HT-29 (cell line): ENCODE measurements at places on chromosomes 2 and 18.

DNA sequence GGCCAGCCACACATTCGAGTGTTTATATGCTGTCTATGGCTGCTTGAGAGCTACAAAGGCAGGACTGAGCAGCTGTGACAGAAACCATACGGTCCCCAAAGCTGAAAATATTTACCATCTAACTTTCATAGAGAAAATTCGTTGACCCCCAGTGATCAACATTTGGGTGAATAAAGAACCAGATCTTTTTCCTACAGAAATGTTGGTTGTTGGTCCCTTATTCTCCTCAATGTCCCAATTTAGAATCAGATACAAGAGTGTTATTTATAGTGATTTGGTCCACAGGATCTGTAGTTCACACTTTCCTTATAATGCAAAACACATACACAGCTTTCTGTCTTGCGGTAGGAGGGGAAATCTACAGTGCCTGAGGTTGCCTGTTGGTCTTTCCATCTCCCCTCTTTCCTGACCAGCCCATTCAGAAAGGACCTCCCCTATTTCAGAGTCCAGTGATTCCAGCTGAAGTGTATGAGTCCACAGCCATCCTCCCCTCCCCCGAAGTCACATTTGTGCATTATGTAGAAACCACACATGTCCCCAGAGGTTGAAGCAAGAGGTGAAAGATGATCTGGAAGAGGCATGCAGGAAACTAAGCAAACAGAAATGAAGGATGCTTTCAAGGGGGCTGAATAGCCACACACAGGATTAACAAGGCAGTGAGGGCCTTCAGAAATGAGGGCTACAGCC is 61.9 kb downstream of the SPRED2 start:
- DNase-seq: no peak

DNA sequence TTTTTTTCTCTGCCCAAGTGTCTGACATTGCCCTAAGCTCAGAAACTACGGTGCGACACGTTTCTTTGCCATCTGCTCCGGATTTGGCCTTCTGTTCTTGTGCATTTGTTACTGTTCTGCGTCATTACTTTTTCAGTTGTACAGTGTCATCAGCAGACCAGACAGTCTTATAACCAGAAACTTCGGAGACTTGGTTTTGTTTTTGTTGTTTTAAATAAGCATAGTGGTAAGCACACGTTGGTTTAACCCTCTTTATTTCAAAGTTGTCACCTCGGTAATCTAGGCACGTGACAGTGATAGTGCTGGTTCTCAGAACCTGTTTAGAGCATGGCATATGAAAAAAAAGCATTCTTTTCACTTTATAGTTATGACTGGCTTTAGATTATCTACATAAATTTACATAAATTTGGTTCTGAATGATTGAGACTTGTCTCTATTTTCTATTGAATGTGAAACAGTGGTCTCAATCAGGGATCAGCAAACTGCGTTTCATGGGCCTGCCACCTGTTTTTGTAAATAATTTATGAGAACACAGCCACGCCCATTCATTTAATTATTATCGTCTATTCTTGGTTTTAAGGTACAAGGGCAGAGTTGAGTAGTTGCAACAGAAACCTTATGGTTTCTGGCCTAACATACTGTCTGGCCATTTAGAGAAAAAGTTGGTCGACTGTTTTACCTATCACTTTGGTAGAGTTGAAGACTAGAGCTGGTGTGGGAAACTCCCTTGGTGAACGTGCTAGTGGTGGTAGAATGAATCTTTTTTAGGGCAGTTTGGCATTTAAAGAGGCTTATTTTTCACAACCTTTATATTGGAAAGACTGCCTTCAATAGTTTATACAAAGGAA is 106.5 kb downstream of the ZNF532 start:
- no peak for DNase-seq

DNA sequence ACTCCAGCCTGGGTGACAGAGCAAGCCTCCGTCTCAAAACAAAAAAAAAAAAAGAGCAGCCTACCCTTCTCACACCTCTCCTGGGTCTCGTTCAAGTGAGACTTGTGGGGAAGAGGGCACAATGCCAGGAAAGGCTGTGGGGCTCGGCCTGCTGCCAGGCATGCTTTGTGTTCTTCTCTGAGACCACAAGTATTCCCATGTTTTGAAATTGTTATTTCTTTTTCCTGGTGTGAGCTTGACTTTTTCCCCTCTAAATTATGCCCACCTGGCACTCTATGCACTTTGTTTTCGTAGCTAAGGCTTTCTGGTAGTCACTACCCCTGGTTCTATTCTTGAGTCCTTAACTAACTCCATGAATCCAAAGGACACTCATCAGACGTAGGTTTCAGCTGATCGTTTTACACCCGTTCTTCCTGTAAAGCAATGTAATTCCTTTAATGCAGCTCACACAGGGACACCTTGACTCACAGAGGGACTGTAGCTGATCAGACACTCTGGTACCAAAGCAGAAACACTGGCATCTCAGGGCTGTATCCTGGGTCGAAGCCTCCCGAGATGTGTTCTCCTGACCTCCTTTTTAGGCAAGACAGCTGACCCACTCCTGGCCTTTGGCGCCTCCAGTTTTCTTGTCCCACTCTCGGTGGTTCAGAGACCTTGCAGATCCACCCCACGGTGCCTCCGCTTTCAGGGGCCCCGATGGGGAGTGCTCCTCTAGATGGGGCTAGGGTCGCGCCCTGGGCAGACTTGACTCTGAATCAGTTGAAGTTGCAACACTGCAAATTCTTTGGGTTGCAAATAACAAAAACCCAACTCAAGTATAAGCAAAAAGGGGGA is 193.3 kb upstream of the AGAP1 start:
- DNase-seq: no peak

DNA sequence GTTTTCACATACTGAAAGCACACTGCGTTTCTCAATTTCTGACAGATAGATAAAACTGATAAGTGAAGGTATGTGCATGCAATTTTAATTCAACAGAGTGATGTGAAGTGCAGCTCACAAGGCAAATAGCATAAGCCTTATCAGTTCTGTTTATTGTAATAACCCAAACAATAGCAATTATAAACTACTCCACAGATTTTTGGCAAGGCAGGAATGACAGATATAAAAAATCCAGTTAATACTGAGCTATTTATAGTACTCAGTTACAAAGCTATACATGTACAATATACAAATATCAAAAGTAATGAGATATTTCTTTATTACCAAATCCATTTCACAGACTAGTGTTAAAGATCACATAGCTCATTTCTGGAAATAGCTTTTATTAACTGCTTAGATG is 210.9 kb upstream of the KLHL14 start:
- no peak for DNase-seq

DNA sequence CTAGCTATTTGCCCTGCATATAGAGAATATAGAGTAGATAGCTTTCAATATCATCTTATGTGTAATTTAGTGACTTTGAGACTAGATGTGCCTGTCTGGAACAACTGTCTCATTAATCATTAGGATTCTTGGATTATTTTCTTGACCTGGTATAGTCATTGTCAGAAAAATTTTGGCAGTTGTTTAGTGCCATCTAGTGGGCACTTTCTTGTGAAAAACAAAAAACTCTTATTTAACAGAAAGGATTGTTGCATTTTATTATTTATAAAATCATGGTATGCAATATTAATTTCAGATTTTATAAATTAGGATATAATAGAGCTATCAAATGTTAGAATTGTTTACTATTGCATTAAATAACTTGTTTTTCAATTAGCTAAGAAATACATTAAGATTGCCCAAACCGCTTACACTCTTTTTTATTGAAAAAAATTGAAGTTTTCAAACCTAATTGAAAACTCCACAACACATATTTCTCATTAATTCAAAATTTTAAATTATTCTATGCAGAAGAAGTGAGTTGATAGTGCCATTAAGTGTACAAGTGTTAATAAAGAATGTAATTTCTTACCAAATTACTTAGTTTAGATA is 80.3 kb downstream of the DYNAP start:
- DNase-seq: peak; percentile 40

- peak; percentile 56 for DNase-seq
These were observed 602.9 kb downstream of the NYAP2 start for GRCh38 chr2:226002438-226002837.

- no peak for DNase-seq
These were observed 35.1 kb downstream of the CABYR start for GRCh38 chr18:24173997-24174396.
